H9 (cell line): ENCODE measurements at places on chromosomes 11 and 22. TPM values are rescaled to one million over a fixed set of nuclear protein-coding genes. Genes with fewer than 3 reads are reported as not detected.

Gene HTR3A
- total RNA-seq = 3.5 and 4.1 TPM in 2 replicates

Gene TMEM191B
- total RNA-seq = 1.4 and 4.7 TPM in 2 replicates

Gene GTPBP1
- 108 TPM in 2 replicates for total RNA-seq

Gene POLR2F
- total RNA-seq = 141 and 147 TPM in 2 replicates

Gene IFITM2
- total RNA-seq = 421 and 425 TPM in 2 replicates

Gene ANO1
- total RNA-seq = 10.9 TPM in 2 replicates

Gene TMEM86A
- 2.3 and 3.0 TPM in 2 replicates for total RNA-seq

Gene CDCA5
- 93.9 and 94.8 TPM in 2 replicates for total RNA-seq

Gene GP1BB
- 2.4 and 3.4 TPM in 2 replicates for total RNA-seq

Gene TMEM191C
- 3.3 and 4.2 TPM in 2 replicates for total RNA-seq

Gene APOL4
- not detected in 2 replicates for total RNA-seq

Gene RHOD
- 14.8 and 15.7 TPM in 2 replicates for total RNA-seq

GRCh38 chr11:44992774-44993173, 42.1 kb upstream of the TP53I11 start:
- no peaks in the 10 kb centered on the region for H3K27me3 ChIP-seq
- no peaks in the 10 kb centered on the region for H3K4me1 ChIP-seq
- H3K36me3 ChIP-seq = no peaks in the 10 kb centered on the region
- DNase-seq = no peak
- H3K27ac ChIP-seq = no peak overlapping the region
- H3K4me3 ChIP-seq = no peak overlapping the region

GRCh38 chr22:46574993-46575910, 37.8 kb upstream of the CELSR1 start:
- H3K36me3 ChIP-seq = no peaks in the 10 kb centered on the region
- peak; percentile 61 for DNase-seq
- no peak overlapping the region for H3K27ac ChIP-seq
- H3K4me3 ChIP-seq = peak overlapping the region; percentile 70
- no peaks in the 10 kb centered on the region for H3K4me1 ChIP-seq

GRCh38 chr22:42732081-42732480, 11.4 kb upstream of the A4GALT start:
- H3K4me1 ChIP-seq = no peaks in the 10 kb centered on the region; the same call in 1 of the 2 replicates
- H3K36me3 ChIP-seq = no peaks in the 10 kb centered on the region
- H3K4me3 ChIP-seq = no peak overlapping the region
- H3K27me3 ChIP-seq = no peaks in the 10 kb centered on the region

DNA sequence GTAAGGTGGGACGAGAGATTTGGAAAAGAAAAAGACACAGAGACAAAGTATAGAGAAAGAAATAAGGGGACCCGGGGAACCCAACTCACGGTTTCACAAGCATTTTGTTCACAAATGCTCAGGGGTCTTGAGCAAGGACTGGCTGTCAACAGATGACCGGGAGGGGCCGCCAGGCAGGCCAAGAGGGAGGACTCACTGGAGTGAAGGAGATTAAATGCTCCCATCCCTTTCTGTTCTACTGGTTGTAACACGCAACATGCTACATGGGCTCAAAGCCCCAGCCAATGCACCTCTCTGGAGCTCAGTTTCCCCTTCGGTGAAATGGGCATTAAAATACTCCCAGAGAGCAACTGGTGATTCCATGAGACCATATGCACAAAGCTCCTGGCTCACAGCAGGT, 13.4 kb downstream of the SHANK2 start:
- H3K36me3 ChIP-seq = peaks cover 39% of the 10 kb centered on the region
- no peaks in the 10 kb centered on the region for H3K27me3 ChIP-seq

GRCh38 chr22:19693981-19694670, 20.2 kb upstream of the SEPTIN5 start:
- H3K4me1 ChIP-seq = peaks cover 6% of the 10 kb centered on the region; the same call in 1 of the 2 replicates
- H3K27me3 ChIP-seq = no peaks in the 10 kb centered on the region
- H3K36me3 ChIP-seq = no peaks in the 10 kb centered on the region

DNA sequence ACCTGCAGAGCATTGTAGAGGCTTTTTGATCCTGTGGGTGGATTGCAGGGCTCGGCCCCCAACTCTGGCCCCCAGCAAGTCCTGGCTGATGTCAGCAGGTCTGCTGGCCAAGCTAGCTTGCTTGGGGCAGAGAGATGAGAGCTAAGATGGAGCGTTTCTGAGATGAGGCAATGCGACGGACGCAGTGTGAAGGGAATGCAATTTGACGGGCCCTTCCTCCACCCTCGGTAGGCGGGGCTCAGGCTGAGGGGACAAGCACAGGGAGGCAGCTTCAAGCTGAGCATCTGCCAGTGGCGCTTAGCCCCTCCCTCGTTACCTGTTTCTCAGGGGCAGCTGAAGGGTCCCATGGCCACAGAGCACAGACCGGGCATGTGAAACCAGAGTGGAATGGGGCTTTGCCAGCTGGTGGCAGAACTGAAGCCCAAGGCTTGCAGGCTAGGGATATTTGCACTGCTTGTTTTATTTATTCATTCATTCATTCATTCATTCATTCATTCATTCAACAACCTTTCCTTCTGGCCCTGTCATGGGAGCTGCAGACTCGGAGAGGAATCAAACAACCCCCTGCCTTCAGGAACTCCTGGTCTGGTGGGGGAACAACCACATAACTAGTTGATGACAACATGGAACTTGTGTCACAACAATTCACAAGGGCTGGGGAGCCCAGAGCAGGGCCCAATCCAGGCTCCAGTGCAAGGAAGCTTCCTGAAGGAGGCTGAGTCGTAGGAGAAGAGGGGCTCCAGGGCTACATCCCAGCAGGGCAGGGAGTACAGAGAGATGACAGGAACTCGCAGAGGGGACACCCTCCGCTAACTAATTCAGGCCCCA, 66.8 kb downstream of the THAP12 start:
- H3K4me1 ChIP-seq = no peaks in the 10 kb centered on the region
- H3K27me3 ChIP-seq = no peaks in the 10 kb centered on the region
- DNase-seq = peak; percentile 76
- H3K36me3 ChIP-seq = no peaks in the 10 kb centered on the region

- DNase-seq = no peak
- H3K4me3 ChIP-seq = no peak overlapping the region
- H3K27ac ChIP-seq = no peak overlapping the region
These were observed 432.4 kb upstream of the LUZP2 start for GRCh38 chr11:24064309-24064903.

DNA sequence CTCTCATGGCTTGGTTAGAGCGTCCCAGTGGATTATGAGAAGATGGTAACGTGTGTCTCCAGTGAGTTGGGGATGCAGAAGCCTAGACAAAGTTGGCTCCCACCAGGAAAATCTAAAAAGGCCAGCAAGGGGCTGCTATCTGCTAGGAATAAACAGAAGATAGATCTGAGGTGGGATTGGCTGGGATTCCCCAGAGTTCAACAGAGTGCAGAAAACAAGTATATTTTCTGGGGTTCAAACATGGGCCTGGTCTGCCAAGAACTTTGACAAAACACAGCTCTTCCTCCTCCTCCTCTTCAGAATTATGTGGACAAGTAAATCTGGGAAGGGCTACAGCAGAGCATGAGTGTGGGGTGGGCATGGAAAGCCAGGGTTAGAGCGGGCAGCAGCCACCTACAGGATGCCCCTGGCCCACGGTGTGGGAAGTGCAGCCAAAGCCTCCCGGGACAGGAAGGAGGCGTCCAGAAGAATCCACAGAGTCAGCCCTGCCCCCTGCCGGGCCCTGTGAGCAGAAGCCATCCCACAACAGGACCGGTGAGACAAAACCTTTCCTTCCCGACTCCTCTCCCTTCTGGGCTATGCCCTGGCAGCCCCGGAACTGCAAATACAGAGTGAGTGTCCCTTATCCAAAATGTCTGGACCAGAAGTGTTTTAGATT, 67.1 kb downstream of the CD82 start:
- peak; percentile 70 for DNase-seq
- H3K36me3 ChIP-seq = no peaks in the 10 kb centered on the region
- H3K4me3 ChIP-seq = no peak overlapping the region
- H3K4me1 ChIP-seq = peaks cover 6% of the 10 kb centered on the region; the same call in 1 of the 2 replicates

DNA sequence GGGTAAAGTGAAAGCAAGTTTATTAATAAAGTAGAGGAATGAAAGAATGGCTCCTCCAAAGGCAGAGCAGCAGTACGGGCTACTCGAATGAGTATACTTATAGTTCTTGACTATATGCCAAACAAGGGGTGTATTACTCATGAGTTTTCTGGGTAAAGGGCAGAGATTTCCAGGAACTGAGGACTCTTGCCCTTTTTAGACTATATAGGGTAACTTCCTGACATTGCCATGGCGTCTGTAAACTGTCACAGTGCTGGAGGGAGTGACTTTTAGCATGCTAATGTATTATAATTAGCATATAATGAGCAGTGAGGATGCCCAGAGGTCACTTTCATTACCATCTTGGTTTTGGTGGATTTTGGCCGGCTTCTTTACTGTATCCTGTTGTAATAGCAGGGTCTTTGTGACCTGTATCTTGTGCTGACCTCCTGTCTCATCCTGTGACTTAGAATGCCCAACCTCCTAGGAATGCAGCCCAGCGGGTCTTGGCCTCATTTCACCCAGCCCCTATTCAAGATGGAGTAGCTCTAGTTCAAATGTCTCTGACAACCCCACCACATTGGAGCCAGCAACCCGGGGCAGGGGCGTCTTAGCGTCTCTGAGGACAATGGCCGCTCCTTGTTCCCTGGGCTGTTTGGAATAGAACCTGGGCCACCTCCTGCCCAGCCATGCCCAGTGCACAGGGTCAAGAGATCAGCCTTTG, 34.9 kb upstream of the CD82 start:
- H3K36me3 ChIP-seq = no peaks in the 10 kb centered on the region
- H3K4me3 ChIP-seq = no peak overlapping the region
- no peaks in the 10 kb centered on the region for H3K4me1 ChIP-seq
- no peak for DNase-seq
- H3K27ac ChIP-seq = no peak overlapping the region

GRCh38 chr11:56782167-56782847, 33.8 kb upstream of the OR9G4 start:
- no peaks in the 10 kb centered on the region; the same call in 1 of the 2 replicates for H3K4me1 ChIP-seq
- H3K4me3 ChIP-seq = no peak overlapping the region
- H3K27me3 ChIP-seq = no peaks in the 10 kb centered on the region
- no peak for DNase-seq
- peaks cover 12% of the 10 kb centered on the region for H3K36me3 ChIP-seq
- no peak overlapping the region for H3K27ac ChIP-seq

- DNase-seq = no peak
- H3K27me3 ChIP-seq = no peaks in the 10 kb centered on the region
- no peak overlapping the region for H3K27ac ChIP-seq
- no peak overlapping the region for H3K4me3 ChIP-seq
- no peaks in the 10 kb centered on the region for H3K4me1 ChIP-seq
- H3K36me3 ChIP-seq = no peaks in the 10 kb centered on the region
These were observed 17.5 kb upstream of the TBX1 start for GRCh38 chr22:19743081-19743480.

DNA sequence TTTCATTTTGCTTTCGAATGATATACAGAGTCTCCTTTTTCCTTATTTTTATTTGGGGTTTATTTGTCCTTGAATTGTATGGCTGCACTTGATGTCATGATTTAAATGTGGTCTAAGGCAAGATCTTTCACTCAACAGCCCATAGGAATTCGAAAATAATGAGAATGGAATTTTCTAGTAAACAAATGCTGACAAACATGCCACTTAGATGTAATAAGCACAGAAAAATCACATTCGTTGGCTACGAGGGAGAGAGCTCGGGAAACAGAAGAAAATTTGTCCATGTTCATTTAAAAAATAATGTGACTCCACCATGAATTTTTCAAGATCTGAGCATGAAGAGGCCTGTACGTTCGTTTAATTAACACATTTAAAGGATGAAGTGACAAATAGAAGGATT, 73.0 kb downstream of the BLID start:
- H3K36me3 ChIP-seq = no peaks in the 10 kb centered on the region
- H3K27me3 ChIP-seq = no peaks in the 10 kb centered on the region; the same call in 1 of the 2 replicates
- peaks cover 8% of the 10 kb centered on the region; the same call in 1 of the 2 replicates for H3K4me1 ChIP-seq
- no peak overlapping the region for H3K27ac ChIP-seq

- peaks cover 74% of the 10 kb centered on the region for H3K36me3 ChIP-seq
- no peak overlapping the region for H3K27ac ChIP-seq
- no peaks in the 10 kb centered on the region for H3K27me3 ChIP-seq
These were observed 6.7 kb downstream of the CENPM start for GRCh38 chr22:41939981-41940831.

- H3K4me1 ChIP-seq = peaks cover 11% of the 10 kb centered on the region; the same call in 1 of the 2 replicates
- no peak overlapping the region for H3K4me3 ChIP-seq
- H3K36me3 ChIP-seq = no peaks in the 10 kb centered on the region
- H3K27ac ChIP-seq = peak overlapping the region; percentile 28
These were observed 65.9 kb downstream of the PHF21A start for GRCh38 chr11:46055371-46055770.

DNA sequence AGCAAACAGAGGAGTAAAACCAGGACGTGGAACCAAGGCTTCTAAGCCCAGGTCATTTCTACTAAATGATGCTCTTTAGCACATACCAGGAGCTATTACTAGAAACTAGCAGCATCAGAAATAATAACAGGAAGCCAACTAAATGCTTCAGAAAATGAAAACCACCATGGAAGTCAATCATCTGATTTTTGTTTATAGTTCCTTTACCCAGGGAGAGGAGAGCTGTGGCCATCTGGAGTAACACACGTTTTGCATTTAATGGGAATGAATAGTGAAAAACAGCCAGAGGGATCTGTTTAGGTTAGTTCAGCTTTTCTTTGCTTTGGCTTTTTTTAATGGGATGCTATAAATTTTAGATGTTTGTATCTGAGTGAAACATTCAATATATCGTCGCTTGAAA, 250.7 kb upstream of the ARHGAP20 start:
- no peak overlapping the region for H3K4me3 ChIP-seq
- no peak overlapping the region for H3K27ac ChIP-seq
- H3K27me3 ChIP-seq = no peaks in the 10 kb centered on the region
- H3K4me1 ChIP-seq = no peaks in the 10 kb centered on the region
- no peak for DNase-seq

DNA sequence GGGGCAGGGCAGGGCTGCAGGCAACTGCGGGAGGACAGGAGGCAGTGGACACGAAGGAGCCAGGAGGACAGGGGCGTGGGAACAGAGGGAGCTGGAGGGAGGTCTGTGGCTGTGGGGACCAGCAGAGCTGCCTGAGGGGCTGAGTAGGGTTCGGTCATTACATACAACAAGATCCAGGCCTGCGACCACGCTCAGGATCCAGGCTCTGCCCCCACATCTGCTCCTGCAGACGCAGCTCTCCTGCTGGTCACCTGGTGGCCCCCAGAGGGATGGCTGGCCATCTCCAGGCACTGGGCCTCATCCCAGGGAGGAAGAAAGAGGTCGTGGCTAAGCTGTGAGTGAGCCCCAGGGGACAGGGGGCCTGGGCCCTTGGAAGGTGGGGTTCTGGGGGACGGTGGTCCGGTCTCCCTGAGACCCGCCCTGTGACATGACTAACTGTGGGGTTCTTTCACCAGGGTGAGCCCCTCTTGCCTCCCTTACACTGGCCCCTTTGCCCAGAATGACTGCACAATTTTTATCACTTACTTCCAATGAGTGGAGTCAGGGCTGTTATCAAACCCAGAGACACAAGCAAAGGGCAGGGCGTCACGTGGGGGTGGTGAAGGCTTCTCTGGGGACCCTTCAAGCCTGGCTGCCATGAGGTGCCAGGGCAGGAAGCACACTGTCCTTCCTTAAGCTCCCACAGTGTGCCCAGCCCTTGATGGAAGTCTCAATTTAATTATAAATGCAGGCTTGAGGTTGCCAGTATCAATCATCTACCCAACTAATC, 6.7 kb upstream of the APOBEC3A start:
- H3K27ac ChIP-seq = no peak overlapping the region
- H3K36me3 ChIP-seq = no peaks in the 10 kb centered on the region
- H3K4me3 ChIP-seq = no peak overlapping the region

GRCh38 chr22:19811811-19812771, 42.6 kb downstream of the GNB1L start:
- H3K27ac ChIP-seq = no peak overlapping the region
- H3K27me3 ChIP-seq = no peaks in the 10 kb centered on the region
- no peak for DNase-seq
- peaks cover 13% of the 10 kb centered on the region for H3K36me3 ChIP-seq

- no peaks in the 10 kb centered on the region for H3K27me3 ChIP-seq
- H3K4me1 ChIP-seq = no peaks in the 10 kb centered on the region
- H3K27ac ChIP-seq = no peak overlapping the region
- DNase-seq = no peak
These were observed 517.9 kb upstream of the RAG2 start for GRCh38 chr11:37115963-37116362.
